ENCODE measurements at places on chromosomes 5 and 9.

DNA sequence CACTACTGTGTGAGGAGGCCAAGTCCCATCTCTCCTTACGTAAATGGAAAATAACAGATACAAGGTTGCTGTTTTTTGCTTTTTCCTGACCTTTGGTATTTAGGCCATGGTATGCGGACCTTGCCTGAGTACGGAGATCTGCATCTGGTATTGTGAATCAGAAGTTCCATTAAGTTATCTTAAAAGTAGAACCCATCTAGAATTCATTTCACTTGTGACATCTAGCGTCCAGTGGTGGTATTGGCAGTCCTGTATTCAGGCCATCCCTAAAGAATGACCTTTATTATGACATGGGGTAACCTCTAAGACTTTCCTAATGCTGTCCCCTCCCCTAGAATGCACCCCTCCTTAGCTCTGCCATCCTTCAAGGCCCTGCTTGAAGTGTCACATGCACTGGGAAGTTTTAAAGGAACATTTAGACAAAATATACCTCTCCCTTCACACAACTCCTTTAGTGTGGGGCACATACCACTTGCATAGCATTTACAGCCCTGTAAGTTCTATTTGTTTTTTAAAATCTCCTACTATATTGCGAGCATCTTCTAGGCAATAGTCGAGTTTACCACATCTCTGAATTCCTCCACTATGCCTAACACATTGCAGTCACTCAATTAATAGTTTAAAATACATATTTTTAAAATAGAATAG is 1.9 kb upstream of the SPDL1 start:
- DNase-seq = peak; percentile 15

DNA sequence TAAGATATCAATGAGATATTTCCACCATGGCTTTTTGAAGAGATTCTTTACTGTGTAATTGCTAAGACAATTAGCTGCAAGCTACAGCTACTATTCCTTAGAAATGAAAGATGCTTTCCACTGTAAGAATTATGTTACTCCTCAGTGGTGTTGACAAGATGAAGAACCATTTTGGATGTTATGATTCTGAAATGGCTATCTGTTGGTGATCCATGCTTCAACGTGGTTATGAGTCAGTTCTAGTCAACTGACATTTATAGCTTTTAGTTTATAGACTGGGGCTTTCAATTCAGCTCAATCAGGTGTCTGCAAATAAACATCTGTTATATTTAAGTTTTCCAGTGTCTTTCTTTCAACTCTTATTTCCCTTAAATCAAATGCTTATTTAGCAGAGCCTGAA is 93.7 kb downstream of the SGCD start:
- DNase-seq = no peak

DNA sequence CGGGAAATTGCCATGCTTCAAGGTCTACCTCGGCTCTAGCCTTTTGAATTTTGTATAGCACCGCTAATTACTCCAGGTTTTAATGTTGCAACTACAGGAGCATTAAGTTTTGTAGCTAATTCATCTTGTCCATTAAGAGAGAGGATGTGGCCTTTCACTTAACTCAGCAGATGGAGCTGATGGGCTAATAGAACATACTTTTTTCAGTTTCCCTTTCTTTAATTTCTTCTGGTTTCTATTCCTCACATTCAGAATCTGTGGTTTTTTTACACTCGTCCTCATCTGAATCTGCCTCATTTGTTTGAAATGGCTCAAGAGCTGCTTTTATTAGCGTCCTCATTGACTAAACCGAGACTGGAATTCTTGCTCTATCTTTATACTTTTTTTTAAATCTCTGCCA is 2085.7 kb upstream of the C9orf72 start:
- no peak for DNase-seq

DNA sequence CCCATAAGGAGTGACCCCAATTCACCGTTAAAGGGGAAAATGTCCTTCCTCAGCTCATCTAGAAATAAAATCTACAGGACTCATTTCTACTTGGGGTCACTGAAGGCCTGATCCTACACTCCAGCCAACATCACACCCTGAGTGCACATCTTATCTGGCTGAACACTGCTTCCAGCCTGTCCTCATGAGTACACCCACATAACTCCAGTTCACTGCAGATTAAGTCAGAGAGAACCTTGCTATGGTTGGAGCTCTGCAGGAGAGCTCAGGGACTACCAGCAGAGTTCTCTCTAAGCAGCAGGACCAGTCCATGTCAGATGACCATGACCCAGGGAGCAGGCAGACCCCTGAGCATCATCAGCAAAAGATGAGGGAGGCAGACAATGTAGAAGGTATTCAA is 126.9 kb upstream of the MAP3K1 start:
- DNase-seq = no peak

DNA sequence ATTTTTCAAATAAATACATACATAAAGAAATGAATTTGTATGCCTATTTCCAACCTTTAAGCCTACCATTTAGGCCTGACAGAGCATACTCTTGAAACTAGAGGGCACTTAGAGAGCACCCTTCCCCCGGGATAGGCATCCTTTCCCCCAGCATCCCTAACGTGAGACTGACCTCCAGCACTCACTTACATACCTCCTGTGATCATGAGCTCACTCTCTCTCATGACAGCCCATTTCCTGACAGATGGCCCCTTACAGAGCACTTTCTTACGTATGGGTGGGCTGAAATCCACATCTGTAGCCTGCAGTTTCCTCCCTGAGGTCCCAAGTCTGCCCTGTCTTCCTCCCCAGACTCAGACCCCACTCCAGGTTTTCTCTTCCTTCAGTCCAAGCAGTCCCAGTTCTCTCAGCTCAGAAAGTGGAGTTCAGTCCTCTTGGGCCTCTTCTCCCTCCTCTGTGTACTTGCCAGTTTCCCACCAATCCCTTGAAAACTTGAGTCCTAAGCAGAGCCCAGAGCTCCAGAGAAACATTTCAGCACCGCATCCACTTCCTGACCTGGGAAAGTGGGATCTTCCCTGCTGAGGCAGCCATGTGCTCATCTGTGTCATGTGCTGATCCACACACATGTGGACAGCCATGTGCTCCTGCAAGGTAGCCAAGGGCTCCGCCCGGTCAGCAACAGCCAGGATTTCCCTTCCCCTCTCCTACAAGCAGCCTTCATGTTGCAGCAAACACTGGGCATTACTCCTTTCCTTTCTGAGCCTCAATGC is 2.2 kb upstream of the CDX1 start:
- no peak for DNase-seq

GRCh38 chr5:90802474-90803317 is 244.1 kb downstream of the ADGRV1 start:
- DNase-seq = no peak

Measured in activated CD4-positive, CD25-positive, alpha-beta regulatory T cell (primary cell).